ENCODE measurements at places on chromosomes 2 and 18.

DNA sequence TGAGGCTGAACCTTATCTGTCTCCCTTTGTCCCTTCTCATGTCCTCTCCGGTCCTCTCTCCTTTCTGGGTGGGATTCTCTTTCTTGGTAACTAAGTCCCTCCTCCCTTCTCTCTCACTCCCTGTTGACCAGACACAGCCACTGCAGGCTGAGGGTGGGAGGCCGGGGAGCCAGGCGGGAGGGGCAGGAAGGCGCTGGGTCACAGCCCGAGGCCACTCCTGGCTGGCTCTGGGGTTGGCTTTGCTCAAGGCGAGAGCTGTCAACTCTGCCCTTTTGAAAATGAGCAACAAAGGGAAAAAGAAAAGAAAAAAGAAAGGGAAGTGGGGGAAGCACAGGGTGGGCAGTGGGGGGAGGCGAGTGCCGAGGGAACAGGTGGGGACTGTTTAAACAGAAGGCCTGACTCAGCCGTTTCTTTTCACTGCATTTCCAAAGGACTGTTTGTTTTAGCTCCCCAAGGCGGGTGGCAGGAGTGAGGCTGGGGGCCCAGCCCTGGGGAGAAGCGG, 70.5 kb upstream of the IGFBP5 start:
- no peak for DNase-seq

- no peak for DNase-seq
These were observed 1516.1 kb downstream of the RPIA start for GRCh38 chr2:90207454-90208058.

DNA sequence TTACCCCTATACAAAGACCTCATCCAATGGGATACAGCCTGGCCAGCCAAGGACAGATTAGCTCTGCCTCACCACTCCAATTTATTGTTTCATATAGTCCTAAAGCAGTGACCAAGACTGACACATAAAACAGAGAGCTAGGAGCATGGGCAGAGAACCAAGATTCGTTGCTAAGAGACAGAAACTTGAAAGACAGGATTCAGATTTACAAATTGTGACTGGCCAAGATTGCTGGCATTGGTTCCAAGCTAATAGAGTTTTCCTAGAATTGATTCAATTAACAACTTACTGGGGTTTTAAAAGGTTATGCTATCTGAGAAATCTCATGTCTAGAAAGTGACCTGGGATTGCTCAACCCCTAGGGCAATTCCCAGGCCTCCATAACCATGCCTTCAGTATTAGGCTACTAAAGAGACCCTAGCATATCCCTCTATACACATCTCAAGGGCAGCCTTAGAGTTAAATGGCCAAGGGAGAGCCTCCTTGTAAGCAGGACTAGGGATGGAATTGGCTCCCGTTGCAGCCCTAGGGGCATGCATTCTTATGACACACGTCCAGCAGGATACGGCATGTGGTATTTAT, 75.6 kb downstream of the ICOS start:
- DNase-seq = no peak

- no peak for DNase-seq
These were observed 116.4 kb downstream of the ZNF521 start for GRCh38 chr18:25235401-25236042.

- no peak for DNase-seq
These were observed 191.0 kb downstream of the HRH4 start for GRCh38 chr18:24651434-24651833.

Data from CD8-positive, alpha-beta memory T cell (primary cell).